ENCODE measurements at places on chromosomes 13 and 19.

DNA sequence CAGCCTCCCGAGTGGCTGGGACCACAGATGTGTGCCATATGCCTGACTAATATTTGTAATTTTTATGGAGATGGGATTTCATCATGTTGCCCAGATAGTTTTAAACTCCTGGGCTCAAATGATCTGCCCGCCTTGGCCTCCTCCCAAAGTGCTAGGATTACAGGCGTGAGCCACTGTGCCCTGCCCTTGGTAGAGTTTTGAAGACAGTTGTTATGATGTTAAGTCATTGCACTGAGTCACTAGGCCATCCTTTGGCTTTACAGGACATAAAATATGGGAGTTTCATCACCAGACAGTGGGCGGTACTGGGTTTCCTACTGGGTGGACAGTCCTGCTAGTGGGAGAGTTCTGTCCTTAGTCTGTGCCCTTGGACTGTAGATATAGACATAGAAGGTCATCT lies 282.5 kb downstream of the ATP8A2 start:
- DNase-seq, result no peak

DNA sequence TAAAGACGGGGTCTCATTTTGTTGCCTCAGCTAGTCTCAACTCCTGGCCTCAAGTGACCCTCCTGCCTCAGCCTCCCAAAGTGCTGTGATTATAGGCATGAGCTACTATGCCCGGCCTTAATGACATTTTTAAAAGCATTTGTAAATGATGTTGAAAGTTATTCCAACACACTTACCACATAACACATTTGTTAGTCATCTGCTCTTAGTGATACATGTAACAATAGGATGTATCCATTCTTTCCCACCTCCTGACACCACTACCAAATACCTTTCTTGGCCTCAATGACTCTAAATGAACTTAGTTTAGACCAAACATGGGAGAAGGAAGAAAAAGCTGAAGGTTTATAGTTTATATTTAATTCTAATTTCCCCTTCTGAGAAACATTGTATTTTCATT lies 59.8 kb upstream of the MEDAG start:
- no peak for DNase-seq

DNA sequence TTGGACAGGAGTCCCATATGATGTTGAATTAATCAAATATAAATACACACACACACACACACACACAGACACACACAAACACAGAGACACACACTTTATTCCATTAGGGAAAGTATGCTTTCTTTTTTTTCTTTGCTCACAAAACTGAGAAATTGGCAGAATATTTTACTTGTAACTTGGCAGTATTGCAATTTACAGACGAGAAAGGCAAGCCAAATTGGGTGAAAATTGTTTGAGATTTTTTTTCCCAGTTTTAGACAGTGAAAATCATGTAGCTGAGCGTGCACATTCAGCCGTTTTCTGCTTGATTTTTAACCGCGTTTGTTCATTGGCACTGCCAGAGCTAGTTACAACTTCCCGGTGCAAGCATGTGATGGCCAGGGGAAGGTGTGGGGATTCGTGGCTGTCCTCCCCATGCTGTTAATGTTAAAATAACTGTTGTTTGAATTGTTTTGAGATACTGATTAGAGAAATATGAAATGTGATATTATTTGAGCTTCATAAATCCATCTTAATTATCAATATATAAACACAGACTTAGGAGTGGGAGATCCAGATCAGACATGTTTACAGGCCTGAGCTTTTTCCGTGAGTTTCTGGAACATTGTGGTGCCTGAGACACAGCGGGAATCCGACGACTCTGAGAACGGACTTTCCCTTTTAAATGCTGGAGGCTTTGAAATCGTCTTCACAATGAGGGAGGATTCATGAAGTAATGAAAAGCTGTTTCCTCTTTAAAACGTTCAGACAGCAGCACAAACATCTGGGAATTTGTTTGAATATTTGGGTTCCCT lies 125.5 kb downstream of the KCNRG start:
- DNase-seq, result no peak

DNA sequence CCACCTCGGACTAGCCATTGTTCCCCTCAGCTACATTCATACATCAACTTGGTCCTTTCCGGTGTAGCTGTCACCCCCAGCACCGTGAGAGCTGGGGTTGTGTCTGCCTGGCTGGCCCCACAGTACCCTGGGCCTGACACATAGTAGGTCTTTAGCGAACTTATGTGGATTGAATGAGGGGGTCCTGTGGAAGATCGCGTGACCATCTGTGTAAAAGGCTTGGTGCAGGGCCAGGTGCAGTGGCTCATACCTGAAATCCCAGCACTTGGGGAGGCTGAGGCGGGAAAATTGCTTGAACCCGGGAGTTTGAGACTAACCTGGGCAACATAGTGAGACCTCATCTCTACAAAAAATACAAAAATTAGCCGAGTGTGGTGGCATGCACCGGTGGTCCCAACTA lies 2.0 kb downstream of the SMARCA4 start:
- DNase-seq, result no peak

GRCh38 chr13:71785361-71785760 lies 81.6 kb downstream of the DACH1 start:
- DNase-seq, result no peak

DNA sequence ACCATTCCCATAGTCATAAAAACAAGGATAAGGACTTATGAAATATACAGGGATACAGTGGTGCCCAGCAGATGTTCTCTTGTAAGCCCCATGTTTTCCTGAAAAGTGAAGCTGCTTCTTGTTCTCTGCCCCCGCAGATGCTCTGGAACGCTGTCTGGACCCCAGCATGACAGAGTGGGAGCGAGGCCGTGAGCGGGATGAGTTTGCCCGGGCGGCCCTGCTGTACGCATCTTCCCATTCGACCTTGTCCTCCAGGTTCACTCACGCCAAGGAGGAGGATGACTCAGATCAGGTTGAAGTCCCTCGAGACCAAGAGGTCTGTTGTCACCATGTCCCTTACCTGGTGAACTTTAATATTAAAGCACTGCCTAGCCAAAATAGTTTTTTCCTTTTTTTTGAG lies 20.3 kb upstream of the WDR88 start:
- DNase-seq, result no peak

DNA sequence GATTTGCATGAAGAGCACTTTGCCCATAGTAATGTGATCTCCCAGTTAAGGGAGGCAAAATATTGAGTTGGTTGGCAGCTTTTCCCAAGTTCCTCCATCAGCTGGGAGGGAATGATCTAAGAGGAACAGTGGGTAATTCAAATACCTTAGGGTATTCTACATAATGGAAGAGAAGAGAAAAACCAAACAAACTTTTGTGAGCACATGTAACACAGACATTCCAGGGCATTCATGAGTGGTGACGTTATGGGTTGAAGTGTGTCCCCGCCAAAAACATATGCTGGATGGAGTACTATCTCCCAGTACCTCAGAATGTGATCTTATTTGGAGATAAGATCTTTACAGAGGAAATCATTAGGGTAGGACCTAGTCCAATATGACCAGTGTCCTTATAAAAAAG lies 220.1 kb downstream of the FOXO1 start:
- no peak for DNase-seq

GRCh38 chr19:18119717-18120105 lies 22.1 kb downstream of the MAST3 start:
- DNase-seq, result peak; percentile 51

- DNase-seq, result no peak
These were observed 36.6 kb downstream of the ZNF536 start for GRCh38 chr19:30408734-30409301.

DNA sequence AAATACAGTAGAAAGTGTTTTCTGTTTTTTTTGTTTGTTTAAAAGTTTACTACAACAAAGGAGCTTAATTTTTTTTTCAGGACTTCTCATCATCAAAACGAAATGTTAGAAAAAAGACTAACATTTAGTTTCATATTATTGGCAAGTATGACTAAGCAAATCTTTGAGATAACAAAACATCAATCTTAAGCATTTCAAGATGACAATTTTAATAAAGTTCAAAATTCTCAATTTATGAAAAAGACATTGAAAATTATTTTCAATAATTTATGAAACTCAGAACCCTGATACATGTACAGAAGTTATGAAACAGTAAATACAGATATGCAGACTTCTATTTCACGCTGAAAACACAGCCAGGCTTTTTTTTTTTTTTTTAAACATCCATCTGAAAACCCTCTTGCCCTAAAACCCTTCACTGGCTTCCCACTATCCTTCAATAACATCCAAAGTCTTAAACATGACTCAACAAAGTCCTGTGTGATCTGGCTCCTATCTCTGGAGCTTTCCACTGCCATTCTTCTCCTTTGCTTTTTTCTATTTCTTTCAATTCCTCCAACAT lies 3.9 kb downstream of the RBM26 start:
- DNase-seq, result no peak

GRCh38 chr19:28929006-28929405 lies 283.9 kb downstream of the UQCRFS1 start:
- DNase-seq, result no peak

GRCh38 chr19:7978179-7978825 lies 27.1 kb downstream of the ELAVL1 start:
- no peak for DNase-seq

DNA sequence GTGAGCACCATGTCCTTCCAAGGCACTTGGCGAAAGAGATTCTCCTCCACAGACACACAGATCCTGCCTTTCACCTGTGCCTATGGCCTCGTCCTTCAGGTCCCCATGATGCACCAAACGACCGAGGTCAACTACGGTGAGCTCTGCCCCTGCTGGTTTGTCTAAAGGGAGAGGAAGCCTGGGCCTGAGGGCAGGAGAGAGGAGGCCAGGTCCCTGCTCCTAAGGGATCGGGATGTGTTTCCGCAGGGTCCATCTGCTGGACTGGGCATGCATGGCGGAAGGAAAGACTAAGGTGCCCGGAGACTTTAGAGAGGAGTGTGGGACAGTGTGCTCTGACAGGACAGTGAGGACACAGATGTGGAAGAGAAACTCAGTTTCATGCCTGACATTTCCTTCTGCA lies 7.6 kb downstream of the SERPINE3 start:
- no peak for DNase-seq

- DNase-seq, result no peak
These were observed 165.6 kb upstream of the SOX1 start for GRCh38 chr13:111901267-111901915.

DNA sequence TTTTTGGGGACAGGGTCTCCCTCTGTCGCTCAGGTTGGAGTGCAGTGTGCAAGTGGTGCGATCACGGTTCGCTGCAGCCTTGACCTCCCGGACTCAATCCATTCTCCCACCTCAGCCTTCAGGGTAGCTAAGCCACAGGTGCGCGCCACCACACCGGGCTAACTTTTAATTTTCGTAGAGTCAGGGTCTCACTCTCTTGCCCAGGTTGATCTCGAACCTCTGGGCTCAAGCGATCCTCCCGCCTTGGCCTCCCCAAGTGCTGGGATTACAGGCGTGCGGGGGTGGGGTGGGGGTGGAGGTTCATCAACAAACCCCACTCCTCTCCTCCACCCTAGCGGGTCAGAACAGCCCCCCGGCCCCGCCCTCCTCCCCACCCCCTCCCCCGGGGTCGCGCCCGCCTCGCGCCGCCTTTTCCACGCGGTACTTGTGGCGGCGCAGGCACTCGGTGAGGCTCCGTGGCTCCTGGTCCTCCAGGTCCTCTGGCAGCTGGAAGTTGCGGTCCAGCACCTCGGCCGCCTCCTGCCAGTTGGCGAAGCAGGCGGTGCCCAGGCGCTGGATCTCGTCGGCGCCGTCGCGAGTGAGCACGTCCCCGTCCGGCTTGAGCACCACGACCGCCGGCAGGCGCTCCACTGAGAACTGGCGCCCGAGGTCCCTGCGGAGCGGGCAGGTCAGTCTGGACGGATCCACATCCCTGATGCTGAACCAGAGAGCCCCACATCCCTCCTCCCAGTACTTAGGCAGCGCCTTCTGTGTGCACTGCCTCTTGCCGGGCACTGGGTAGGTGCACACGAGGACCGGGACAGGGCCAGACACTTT lies 5.2 kb downstream of the NXNL1 start:
- DNase-seq, result no peak

- DNase-seq, result no peak
These were observed 30.6 kb downstream of the SYDE1 start for GRCh38 chr19:15137777-15138176.
